Karpas-422 (cell line): ENCODE measurements at places on chromosomes 7 and 10.

- no peak for DNase-seq
These were observed 16.7 kb downstream of the FAM53B start for GRCh38 chr10:124727361-124727960.

- no peak for DNase-seq
These were observed 132.8 kb downstream of the DYNC1I1 start for GRCh38 chr7:95905167-95905566.

DNA sequence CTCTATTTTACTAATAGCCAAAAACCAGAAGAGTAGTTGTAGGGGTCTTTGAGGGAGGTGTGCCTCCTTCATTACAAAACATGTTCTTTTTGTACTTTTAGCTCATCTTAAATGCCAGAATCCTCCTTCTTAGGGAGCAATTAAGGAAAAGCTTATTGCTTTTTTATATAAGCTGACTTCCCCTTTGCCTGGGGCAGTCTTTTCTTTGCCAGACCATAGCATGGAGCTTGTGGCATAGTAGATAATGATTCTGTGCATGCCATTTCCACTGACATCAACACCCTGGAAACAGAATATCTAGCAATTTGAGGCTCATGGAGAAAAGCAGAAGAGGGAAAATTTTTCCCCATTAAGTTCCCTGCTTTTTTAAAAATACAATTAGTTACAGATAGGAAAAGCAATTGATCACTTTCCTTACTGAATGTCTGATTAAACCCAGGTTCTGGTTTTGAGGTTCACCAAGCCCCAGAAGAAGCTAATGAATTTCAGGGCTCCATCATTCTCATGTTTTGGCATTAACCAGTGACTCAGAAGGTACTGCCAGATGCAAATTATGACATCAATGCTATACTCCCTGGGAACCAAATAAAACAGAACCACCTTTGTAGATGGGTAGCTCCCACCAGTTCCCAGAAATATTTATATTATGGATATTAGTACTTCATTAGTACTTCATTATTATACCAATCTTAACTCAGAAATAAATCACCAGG lies 410.6 kb downstream of the KCNMA1 start:
- no peak for DNase-seq

- no peak for DNase-seq
These were observed 349.7 kb downstream of the KIF20B start for GRCh38 chr10:90051053-90051452.

DNA sequence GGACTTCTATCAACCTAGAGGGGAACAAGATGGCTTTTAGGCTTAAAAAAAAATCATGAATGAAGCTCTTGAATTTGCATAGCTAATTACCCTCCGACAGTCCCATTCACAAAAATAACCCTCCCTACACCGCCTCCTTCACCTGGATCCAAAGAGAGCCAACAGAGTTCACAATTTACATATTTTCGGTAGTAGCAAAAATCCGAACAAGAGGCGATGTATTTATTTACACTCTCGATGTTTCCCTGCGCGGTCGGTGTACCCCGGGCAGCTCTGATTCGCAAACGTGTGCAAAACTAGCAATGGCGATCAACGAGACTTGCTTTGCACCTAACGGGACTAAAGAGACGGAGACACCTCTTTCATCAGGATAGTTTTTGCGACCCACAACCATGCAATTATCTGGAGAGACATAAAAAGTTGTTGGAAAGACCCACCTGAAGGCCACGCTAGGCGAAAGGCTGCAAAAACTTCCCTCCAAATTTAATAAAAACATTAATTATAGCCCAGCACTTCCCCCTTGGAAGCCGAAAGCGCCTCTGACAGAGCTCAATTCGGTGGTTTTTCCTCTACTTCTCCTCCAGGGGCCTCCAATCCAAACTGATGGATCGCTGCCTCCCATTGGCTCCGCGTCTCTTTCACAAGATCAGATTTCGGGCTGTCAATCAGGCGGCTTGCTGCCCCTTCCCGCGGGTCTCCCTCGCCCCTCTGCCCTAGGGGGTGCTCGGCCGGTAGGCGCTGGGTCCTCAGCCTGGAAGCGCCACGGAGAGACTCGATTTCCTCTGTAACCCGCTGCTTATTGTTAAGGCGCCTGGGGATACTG lies at the start of gene ETV1:
Gene ETV1, minus strand, starts transcription at position 541 of the 823 bp plus-strand sequence. CDS start 614 bp downstream, outside the sequence.
- no peak for DNase-seq

GRCh38 chr10:123783296-123783695 lies 108.3 kb downstream of the CPXM2 start:
- no peak for DNase-seq

GRCh38 chr10:28343987-28344895 lies 41.4 kb upstream of the MPP7 start:
- DNase-seq, result no peak

- DNase-seq, result no peak
These were observed 88.3 kb downstream of the PDE1C start for GRCh38 chr7:31981874-31982390.

DNA sequence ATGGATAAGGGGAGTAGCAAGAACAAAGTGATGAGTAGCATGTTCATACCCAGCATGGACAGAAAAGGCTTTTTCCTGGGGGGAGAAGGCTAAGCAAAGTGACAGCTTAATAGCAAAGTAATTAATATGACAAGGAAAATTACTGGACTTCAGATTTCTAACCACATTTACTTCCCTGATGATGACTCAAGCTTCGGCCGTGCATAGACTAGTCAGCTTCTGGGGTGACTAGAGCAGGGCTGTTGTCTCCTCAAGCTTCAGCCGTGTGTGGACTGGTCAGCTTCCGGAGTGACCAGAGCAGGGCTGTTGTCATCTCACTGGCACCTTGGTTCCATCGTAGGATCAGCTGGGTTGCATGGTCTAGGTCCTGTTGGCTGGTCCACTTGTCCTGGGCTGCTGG lies 2.1 kb upstream of the ZNF117 start:
- peak; percentile 20 for DNase-seq

DNA sequence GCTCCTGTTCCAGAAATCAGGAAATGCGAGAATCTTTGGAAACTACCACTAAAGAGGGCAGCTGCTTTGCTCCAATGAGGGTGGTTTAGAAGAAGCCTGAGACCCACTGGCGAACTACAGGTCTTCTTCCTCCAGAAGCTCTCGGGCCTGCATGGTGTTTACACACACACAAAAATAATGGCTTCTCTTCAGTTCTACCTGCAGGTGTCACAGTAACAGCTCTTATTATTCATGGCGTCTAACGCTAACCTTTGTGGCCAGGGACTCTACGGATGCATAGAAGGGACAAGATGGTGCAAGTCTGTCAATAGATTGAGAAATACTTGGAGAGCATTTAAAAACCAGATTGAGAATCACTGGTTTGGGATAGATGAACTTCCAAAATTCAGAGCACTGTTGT lies 22.4 kb downstream of the GPR141 start:
- DNase-seq, result no peak

DNA sequence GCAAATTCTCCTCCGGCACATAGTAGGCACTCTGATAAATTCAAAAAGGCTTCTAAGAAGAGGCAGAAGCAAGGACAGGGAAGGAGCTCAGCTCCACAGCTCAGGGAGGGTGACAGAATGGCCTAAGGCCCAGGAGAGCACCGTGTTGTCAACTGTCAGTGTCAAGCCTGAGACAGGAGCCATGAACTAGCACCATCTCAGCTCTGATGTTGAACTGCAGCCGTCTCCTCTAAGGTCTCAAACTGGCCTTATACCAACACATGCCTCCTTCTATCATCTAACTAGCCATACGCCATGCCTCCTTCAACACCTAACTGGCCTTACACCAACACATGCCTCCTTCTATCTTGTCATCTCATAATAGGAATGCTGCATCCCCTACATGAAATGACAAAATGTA lies 73.0 kb downstream of the IGF2BP3 start:
- DNase-seq, result no peak

DNA sequence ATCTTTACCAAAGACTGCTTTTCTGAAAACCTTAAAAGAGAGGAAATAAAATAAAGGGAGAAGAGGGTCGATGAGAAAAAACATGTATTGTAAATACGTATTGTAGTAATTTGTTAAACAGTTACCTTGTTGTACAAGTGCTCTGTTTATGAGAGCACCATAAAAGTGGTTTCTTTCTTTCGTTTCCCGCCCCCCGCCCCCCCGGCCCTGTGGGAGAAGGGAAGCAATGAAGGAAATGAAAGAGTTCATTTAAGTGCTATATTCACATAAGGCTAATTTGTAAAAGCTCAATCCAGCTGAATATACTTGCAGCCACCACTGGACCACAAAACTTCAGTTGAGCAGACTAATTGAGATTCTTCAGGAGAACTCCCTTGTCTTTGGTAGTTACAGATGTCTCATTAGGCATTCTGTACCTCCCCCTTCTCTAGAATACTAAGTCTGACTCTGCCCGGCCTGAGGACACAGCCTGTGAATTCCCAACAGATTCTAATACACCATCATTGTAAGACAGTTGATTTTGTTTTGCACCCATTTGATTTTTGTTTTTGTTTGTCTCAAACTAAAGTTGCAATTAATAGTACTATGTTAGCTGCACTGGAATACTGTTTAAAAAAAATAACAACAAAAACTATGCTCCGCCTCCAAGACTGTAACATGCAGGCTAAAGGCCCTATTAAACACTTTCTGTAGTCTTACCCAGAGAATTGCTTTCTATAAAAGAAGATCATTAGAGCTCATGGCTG lies 124.9 kb downstream of the ARHGAP12 start:
- DNase-seq, result no peak

DNA sequence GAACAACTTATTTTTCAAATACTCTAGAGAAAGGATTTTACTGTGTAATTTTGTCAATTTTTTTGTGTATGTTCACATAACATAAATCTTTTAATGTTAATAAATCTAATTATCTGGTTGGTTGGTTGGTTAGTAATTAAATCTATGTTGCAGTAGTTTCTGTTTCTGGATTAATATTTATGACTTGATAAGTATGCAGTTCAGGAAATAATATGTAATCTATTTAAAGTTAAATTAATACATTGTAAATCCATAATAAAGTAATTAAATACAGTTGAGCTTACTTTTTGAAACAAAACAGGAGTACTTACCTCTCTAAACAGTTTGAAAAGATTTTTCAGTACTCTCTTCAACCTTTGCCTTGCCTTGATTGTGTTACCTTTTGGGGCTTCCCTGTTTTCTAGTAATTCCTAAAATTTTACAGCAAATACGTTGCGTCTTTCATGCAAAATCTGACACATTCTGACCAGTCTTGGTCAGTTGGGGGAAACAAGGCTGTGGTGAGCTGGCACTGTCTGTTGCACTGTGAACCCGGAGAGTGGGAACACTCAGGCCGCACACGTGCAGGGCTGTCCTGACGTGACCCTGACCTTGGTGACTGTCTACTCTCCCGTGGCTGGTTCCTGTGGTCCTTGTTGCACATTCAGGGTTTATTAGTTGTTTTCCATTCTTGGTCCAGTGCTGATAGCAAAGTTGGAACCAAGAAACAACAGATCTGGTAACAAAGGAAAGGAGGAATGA lies 45.6 kb upstream of the FGL2 start:
- no peak for DNase-seq

DNA sequence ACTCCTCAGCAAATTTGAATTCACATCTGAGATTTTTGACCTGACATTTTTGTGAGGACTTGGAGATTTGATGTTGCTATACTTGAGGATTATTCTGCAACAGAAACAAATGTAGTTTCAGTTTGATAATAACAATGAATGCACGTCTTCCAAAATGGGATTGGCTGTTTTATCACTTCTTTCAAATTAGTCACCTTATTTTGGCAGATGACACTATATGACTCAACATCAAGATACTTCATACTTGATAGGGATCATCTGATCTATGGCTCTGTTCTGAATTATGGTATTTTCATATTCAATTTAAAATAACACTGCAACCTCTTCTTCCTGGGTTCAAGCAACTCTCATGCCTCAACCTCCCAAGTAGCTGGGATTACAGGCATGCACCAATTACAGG lies 24.2 kb downstream of the ARL5B start:
- DNase-seq, result no peak

- no peak for DNase-seq
These were observed 43.4 kb downstream of the ZNF117 start for GRCh38 chr7:64947252-64948000.

GRCh38 chr7:22864855-22865601 lies 42.4 kb upstream of the TOMM7 start:
- peak; percentile 65 for DNase-seq

- no peak for DNase-seq
These were observed 9.2 kb downstream of the RTKN2 start for GRCh38 chr10:62259456-62259855.

DNA sequence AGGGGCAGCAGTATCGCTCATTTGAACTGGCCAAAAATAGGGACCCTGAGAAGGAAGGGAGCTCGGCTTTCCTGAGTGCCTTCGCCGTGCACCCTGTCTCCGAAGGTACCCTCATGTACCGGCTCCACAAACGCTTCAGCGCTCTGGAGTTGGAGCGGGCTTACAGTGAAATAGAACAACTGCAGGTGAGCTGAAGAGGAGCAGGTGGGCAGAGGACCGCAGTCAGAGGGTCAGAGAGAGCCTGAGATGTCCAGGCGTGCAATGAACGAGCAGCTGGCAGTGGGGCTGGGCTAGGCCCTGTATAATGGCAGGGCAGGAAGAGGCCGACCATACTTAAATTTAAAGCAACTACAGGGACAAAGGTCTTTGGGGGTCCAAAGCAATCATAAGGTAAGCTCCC lies 4.1 kb downstream of the CHPF2 start:
- no peak for DNase-seq

DNA sequence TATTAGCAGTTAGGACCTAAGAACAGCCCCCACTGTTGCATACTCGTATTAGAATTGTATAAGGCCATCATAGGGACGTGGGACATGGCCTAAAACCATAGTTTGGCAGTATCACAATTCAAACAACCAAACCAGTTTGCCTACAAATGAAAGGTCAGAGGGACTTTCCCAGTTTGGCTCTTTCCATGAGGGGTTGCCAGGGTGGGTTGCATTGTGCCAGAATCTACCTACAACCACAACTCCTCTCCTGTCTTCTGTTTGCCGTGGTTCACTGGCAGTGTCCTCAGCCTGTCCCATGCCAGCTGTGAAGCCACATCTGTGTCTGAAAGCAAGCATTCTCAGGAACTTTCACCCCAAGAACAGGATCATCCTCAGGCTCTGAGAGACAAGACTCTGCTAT lies 44.5 kb downstream of the PIK3AP1 start:
- DNase-seq, result no peak

GRCh38 chr7:39624442-39624807 lies 1.1 kb downstream of the RALA start:
- peak; percentile 65 for DNase-seq

DNA sequence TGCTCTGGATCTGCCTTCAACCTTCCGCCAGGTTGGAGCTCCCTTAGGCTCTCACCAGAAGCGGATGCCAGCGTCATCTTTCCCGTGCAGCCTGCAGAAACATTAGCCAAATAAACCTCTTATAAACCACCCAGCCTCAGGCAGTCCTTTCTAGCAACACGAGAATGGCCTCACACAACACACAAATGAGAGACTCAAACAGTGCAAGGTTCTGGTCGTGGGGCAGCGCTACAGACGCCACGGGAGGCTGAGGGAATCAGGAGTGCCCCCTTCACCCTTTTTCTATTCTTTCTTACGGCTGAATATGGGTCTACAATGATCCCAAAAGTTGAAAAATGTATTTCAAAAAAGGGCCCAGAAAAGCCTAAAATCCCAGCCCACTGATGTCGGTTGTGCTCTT lies 96.4 kb downstream of the FOXL3 start:
- DNase-seq, result no peak

GRCh38 chr7:81457852-81458522 lies 311.9 kb downstream of the HGF start:
- DNase-seq, result peak; percentile 60
